ENCODE measurements at places on chromosomes 13 and 19.

- DNase-seq = no peak
Measured at GRCh38 chr13:37295573-37295972, 190.1 kb upstream of the CSNK1A1L start.

DNA sequence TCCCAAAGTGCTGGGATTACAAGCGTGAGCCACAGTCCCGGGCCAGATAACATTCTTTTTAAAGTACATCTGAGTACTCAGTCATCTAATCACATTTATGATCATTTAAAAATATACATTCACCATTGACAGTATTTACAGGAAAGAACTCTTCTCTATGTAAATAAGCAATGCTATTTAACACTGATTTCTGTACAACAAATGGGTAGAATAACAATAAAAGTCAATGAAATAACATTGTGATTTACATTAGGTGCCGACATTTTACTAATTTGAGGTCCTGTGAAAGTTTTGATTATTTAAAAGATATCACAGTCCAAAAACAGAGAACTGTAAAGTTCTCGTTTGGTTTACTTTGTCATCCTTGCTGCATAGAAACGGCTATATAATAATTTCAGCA is 1763.7 kb downstream of the SLITRK1 start:
- no peak for DNase-seq

GRCh38 chr13:23918208-23918607 is 20.9 kb upstream of the C1QTNF9B start:
- no peak for DNase-seq

GRCh38 chr13:62473190-62473943 is 1057.7 kb upstream of the PCDH20 start:
- no peak for DNase-seq

GRCh38 chr13:30976025-30976424 is 43.6 kb downstream of the TEX26 start:
- DNase-seq = no peak

DNA sequence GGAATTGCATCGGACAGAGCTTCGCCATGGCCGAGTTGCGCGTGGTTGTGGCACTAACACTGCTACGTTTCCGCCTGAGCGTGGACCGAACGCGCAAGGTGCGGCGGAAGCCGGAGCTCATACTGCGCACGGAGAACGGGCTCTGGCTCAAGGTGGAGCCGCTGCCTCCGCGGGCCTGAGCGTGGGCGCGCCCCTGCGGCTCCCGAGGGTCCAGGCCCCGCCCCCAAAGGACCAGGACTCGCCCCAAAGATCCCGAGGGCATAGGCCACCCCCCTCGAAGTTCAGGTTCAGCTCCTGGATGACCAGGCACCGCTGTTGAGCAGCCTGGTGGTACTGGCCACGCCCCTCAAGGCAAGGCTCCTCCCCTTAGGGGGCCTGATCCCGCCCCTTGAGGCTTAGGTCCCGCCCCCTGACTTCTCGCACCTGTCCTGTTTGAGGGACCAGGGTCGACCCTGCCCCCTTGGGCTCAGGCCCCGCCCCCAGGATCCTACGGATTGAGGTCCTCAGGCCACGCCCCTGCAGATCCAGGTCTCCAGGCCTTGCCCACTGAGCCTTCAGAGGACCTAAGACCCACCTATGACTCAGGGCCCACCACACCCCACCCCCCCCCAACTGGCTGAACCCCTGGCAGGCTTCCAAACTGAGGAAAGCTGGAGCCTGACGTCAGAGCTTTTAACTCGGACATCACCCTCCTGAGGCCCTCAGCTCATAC is 43.1 kb downstream of the CYP4F22 start:
- DNase-seq = peak; percentile 27

DNA sequence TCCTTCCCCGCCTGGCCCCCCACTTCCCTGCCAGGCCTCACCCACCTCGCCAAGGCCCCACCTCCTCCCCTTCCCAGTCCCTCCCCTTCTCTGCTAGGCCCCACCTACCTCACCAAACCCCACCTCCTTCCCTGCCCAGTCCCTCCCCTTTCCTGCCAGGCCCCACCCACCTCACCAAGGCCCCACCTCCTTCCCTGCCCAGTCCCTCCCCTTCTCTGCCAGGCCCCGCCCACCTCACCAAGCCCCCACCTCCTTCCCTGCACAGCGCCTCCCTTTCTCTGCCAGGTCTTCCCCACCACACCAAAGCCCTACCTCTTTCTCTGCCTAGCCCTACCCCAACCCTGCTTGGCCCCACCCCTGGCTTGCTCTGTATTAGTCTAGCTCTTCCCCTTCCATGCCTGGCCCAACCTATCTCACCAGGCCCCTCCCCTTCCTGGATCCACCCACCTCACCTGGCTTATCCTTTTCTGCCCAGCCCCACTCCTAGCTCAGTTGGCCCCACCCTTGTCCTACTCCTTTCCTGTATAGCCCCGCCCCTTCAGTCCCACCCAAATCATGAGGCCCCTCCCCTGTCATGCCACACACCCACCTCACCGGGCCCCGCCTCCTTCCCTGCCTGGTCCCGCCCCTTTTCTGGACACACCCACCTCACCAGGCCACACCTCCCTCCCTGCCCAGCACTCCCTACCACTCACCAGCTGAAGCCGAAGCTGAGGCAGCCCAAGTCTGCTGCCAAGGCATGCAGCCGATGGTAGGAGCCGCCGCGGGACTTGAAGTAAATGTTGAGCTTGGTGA is 16.2 kb downstream of the CERS1 start:
- peak; percentile 16 for DNase-seq

- no peak for DNase-seq
Measured at GRCh38 chr19:18312092-18312534, 10.8 kb downstream of the LSM4 start.

DNA sequence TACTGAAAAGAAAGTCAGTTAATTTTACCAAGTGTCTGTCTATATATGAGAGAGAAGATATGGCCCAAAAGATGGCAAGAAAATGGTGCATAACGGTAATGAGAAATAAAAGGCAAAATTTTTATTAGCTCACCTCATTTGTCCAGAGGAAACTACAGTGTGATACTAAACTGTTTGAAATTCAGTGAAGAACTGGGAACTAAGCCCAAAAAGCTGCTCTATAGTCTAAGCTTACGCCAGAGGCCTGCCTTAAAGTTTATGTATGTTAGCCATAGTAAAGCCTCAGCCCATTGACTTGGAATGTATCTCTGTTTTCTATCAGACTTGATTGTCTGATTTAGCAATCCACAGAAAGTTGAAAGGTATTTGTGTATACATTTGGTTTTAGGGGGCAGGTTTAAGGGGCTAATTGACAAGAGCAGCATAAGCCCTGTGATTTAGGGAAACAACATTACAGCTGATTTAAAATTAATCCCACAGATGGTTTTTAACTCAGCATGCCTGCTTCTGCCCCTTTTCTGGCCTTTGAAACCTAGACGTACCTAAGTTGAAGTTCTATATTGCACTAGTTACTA is 91.0 kb upstream of the MAB21L1 start:
- DNase-seq = no peak

GRCh38 chr13:77298426-77298825 is 28.5 kb downstream of the MYCBP2 start:
- DNase-seq = no peak

DNA sequence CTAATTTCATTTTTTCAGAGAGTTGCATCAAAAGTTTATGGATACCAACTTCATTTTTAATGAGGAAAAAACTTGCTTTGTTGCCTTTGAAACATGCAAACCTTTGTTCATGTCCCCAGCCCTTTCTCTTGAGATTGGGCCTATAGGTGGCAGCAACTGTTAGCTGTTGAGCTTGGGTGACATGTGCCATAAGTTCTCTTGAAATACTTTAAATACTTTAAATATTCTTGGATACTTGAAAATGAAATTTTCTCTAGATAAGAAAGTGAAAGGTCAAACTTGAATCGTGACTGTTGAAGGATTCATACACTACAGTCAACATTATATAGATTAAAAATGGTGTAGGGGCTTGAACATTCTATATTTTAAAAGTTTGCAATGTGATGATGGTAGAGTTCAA is 294.9 kb downstream of the NDFIP2 start:
- DNase-seq = peak; percentile 89

DNA sequence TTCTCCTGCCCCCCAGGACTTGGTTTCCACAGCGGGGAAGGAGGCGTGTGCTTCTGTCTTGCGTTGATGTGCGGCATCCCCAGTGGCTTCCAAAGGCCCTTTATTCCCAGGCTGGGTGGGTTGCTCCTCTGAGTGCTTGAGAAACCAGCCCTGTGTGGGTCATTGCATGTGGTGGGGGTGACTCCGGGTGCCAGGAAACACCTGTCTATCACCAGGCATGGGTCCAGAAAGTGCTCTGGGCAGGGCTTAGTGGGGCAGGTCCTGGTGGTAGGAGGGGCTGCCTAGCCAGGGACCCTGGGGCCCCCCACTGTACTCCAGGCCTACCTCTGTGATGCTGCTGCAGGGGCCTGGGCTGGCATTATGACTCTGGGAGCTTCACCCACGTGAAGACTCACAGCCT is 9.6 kb downstream of the DDA1 start:
- DNase-seq = no peak

GRCh38 chr13:42970824-42971690 is 21.0 kb downstream of the EPSTI1 start:
- peak; percentile 36 for DNase-seq

DNA sequence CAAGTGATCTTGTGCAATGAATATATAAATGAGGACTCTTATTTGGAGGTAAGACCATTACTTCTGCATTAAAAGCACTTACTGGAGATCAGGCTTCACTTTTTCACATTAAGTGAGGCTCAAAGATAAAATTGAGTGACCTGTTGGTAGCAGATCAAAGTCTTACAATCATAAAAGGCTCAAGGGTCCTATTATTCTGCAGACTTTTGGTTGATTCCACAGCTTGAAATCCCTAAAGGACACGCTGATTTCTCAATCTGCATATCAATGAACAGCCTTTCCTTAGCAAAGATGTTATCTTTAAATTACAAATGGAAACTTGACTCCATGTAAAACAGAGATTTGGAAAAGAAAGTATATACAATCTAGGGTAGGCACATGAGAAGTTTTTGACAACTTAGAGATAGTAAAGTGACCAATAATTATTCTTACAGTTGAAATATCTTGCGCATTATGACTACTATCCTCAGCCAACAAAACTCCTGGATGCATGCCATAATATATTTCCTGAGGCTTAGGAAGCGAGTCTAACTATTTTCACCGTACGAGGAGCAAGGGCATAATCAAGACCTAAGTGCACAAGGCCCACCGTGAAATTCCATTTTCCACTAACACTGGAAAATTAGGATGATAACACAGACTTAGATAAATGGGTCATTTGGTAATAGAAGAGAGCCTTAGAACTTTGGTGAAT is 640.7 kb downstream of the LIG4 start:
- peak; percentile 18 for DNase-seq

GRCh38 chr19:57559008-57559403 is 657 bp downstream of the ZNF550 start:
- DNase-seq = peak; percentile 23

DNA sequence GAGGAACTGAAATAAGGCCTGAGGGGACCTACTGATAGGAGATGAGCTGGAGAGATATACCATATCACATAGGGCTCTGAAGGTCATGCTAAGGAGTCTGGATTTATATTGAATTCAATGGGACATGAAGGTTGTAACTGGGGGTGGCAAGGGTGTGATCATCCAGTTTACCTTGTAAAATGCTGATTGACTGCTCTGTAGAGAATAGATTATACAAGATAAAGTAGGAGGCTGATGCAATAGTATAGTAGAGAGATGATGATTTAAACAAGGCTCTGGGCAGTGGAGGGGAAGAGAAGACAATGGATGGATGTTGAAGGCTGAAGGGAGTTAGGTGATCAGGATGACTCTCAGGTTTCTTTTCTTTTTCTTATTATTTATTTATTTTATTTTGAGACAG is 18.0 kb upstream of the PAN3 start:
- DNase-seq = no peak

GRCh38 chr13:84038001-84038400 is 155.7 kb upstream of the SLITRK1 start:
- DNase-seq = no peak

DNA sequence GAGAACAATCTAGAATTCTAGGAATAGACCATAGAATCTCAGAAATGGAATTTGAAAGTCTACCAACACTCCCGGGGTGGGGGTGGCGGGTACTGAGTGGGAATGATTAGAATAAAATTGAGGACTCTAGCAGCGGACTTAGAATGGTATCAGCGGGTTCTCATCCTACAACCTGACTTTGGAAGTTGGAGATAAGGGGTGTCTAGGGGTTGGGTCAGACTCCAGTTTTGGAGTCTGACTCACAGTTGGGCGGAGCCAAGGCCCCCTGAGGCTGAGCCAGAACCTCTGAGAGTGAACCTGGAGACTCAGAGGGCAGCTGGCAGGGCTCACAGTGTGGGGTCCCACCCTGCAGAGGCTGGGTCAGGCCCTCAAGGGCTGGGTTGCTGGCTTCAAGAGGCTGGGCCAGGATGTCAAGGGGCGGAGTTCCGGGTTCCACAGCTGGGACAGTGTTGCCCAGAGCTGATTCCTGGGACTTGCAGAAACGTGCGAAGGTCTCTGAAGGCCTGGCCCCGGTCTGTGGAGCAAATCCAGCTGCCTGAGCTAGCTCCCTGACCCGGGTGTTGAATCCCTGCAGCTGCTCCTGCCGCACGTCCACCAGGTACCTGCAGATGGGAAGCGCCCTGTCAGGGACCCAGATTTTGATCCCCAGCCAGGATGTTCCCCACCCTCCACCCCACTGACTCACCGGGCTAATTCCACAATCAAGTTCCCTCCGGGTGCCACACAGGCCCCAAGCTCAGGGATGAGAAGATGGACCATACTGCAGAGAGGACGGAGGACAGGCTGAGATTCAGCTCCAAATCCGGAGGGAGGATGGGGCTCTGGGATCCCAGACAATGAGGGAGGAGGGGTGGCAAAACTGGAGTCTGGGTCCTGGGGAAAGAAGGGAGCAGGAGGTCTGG is 1.6 kb upstream of the TNNI3 start:
- DNase-seq = peak; percentile 78

GRCh38 chr19:19113040-19113626 is 25.1 kb downstream of the TMEM161A start:
- peak; percentile 50 for DNase-seq

DNA sequence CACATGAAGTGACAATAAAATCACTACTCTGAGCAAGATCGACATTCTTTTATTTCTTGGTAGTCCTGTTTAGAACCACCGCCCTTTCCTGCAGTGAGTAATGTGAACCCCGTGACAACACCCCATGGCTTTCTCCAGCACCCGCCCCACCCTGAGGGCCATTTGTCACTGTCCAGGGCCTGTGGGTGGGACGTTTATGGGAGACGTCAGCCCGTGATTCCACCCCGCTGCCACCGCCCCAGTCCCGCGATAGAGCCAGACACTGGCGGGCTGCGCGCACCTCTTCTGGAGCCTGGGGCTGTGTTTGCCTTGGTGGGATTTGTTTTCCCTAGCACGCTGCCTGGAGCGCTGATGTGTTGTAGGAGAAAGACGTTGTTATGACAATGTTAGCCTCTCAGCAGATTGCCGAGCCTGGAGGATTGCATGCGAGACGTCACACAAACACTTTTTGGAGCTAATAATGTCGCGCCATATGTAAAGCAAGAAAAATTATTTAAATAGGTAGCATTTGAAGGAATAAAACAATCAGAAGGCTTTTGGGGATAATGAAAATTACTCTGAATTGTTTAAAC is 263.7 kb downstream of the TEX29 start:
- no peak for DNase-seq

- DNase-seq = peak; percentile 20
Measured at GRCh38 chr19:6580313-6580712, 10.6 kb downstream of the CD70 start.

- peak; percentile 41 for DNase-seq
Measured at GRCh38 chr13:108987517-108987916, 358.1 kb downstream of the MYO16 start.

- DNase-seq = no peak
Measured at GRCh38 chr19:48955308-48955958, 758 bp downstream of the BAX start.

GRCh38 chr19:8688930-8689329 is 9.7 kb downstream of the ACTL9 start:
- DNase-seq = no peak

All from cardiac fibroblast (primary cell).